Naive thymus-derived CD8-positive, alpha-beta T cell (primary cell): ENCODE measurements at places on chromosomes 16 and 17. TPM values are rescaled to one million over a fixed set of nuclear protein-coding genes. Genes with fewer than 3 reads are reported as not detected.

The PRAC2 gene
- total RNA-seq, result not detected

DNA sequence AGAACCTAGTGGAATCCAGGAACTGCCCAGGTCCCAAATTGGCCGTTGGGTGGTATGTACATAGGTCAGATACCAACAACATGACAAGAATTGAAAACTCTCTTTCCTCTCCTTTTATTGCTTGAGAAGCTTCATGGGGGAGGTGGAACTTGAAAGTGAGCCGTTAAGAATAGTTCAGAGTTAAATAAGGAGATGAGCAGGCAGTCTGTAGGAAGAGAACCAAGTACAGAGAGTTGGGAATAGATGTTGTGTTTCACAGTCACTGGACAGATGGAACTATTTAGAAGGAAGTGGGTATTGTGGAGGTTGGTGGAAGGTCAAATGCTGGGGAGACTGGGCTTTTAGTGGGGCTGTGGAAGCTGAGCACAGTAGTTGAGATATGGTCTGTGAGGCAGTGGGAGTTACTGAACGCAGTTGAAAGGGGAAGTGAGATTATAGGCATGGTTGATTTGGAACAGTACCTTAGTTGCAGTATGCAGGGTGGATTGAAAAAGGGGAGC lies 26.4 kb downstream of the ARHGAP44 start:
- no peak overlapping the region for H3K27ac ChIP-seq
- no peak overlapping the region for H3K4me3 ChIP-seq
- H3K4me1 ChIP-seq, result no peaks in the 10 kb centered on the region
- H3K36me3 ChIP-seq, result no peaks in the 10 kb centered on the region
- H3K27me3 ChIP-seq, result no peaks in the 10 kb centered on the region

DNA sequence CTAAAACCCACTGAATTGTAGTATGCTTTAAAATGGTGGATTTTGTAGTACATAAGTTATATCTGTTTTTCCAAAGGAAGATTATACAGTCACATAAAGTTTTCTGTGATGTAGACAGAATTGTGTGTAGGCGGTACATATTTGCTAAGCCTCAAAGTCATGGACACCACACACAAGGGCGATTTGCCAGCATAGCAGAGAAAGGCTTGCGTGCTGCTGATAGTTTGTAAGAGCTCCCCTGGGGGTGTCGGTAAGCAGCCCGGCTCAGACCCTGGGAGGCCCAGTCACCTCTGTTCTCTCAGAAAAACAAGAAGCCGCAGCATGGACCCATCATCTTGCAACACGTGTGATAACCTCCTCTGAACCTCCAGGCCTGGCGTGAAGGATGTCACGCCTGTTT lies 38.3 kb upstream of the AKTIP start:
- no peak overlapping the region for H3K27ac ChIP-seq
- H3K4me3 ChIP-seq, result no peak overlapping the region
- H3K4me1 ChIP-seq, result peaks cover 8% of the 10 kb centered on the region
- peaks cover 7% of the 10 kb centered on the region for H3K36me3 ChIP-seq
- DNase-seq, result no peak
- peaks cover 10% of the 10 kb centered on the region for H3K27me3 ChIP-seq

The CLEC19A gene
- not detected for total RNA-seq

GRCh38 chr17:68378268-68379176 lies 78.8 kb downstream of the WIPI1 start:
- no peak overlapping the region for H3K4me3 ChIP-seq
- peaks cover 13% of the 10 kb centered on the region for H3K4me1 ChIP-seq
- H3K27me3 ChIP-seq, result no peaks in the 10 kb centered on the region
- peaks cover 2% of the 10 kb centered on the region for H3K36me3 ChIP-seq

The OR2C1 gene
- total RNA-seq, result not detected

The CHAD gene
- not detected for total RNA-seq

DNA sequence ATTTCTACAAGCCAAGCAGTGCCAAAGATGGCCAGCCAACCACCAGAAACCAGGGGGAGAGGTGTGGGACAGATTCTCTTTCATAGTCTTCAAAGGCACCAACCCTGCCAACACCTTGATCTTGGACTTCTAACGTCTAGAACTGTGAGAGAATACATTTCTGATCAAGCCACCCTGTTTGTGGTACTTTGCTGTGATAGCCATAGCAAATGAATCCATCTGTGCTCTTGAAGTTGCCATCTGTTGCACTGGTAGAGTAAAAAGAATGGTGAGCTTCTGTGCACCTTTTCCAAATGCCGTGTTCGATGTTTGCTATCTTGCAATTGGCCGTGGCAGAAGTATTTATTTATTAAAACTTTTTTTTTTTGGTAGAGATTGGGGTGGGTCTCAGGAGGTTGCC lies 16.7 kb upstream of the ADGRG1 start:
- no peaks in the 10 kb centered on the region for H3K27me3 ChIP-seq
- H3K36me3 ChIP-seq, result no peaks in the 10 kb centered on the region
- no peak overlapping the region for H3K27ac ChIP-seq
- H3K4me3 ChIP-seq, result no peak overlapping the region
- no peak for DNase-seq
- H3K4me1 ChIP-seq, result peaks cover 32% of the 10 kb centered on the region

- H3K4me1 ChIP-seq, result no peaks in the 10 kb centered on the region
- no peaks in the 10 kb centered on the region for H3K36me3 ChIP-seq
- no peaks in the 10 kb centered on the region for H3K27me3 ChIP-seq
- H3K27ac ChIP-seq, result no peak overlapping the region
- no peak for DNase-seq
Measured at GRCh38 chr16:27650073-27650701, 100.2 kb downstream of the KATNIP start.

GRCh38 chr16:49739381-49739780 lies 116.5 kb downstream of the ZNF423 start:
- H3K36me3 ChIP-seq, result no peaks in the 10 kb centered on the region
- no peak for DNase-seq

DNA sequence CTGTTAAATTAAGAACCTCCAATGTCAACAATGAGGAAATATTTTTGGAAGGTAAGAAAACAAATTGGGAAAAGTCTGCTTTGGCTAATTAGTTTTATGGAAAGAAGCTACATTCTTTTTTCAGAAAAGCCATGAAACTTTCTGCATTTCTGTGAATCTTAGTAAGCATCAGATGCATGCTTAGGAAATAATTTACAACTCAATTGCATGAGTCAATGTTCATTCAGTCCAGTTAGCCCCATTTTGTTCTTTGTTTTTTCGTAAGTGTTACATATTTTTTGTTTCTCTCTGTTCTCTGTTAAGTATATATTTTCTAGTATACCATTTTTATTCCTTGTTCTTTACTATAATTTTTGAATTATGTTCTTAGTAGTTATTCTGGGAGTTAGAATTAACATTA lies 195.2 kb upstream of the KIF2B start:
- H3K4me3 ChIP-seq, result no peak overlapping the region
- no peaks in the 10 kb centered on the region for H3K4me1 ChIP-seq
- no peak overlapping the region for H3K27ac ChIP-seq
- H3K36me3 ChIP-seq, result no peaks in the 10 kb centered on the region
- H3K27me3 ChIP-seq, result no peaks in the 10 kb centered on the region
- no peak for DNase-seq

DNA sequence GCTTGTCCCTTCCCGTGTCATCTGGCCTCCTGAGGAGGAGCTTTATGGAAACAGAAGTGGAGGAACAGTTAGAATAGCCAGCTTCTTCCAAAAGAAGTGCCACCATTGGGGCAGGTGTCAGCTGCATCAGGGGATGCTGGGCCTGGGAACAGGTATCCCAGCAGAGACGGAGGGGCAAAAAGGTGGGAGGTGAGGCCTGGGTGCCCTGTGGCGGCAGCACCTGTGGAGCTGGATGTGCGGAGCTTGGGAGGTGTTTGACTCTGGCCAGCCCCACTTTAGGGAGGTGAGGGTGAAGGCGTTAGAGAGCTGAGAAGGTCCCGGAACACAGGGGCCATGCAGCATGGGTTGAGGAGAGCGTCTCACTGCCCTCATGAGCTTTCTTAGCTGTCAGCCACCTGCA lies 5.2 kb downstream of the SMCR8 start:
- H3K27ac ChIP-seq, result no peak overlapping the region
- peaks cover 76% of the 10 kb centered on the region for H3K4me1 ChIP-seq
- no peaks in the 10 kb centered on the region for H3K27me3 ChIP-seq
- peak overlapping the region; percentile 63 for H3K4me3 ChIP-seq

DNA sequence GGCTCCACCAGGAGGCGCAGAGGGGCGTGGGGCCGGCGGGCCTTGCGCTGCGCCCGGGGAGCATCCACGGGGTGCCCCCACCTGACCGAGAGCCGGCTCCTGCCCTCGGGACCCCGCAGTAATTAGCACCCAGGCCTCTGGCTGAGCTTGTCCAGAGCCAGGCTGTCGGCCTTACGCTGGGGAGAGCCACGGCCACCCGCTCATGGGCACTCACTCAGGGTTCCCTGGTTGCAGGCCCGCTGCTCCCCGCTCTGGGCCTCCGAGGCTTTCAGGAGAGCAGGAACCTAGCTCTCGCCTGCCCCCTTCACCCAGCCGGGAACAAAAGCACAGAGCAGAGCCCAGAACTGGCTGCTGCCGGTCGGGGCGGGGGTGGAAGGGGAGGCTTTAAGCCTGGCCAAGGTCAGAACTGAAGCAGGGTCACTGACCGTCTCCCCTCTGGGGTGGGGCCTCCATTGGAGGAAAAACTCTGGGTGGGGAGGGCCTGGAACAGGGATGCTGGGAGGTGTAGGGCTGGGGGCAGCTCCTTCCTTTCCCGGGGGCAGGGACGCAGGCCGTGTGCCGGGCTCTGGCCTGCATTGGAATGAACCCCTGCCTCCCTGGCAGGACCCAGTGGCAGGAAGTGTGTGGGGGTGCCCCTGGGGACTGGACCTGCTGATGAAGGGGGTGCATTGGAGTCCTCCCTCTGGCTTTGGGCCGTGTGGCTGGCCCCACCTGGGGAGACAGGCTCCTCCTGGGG lies 12.3 kb downstream of the GLIS2 start:
- peak overlapping the region; percentile 61 for H3K4me3 ChIP-seq
- no peak overlapping the region for H3K27ac ChIP-seq
- no peaks in the 10 kb centered on the region for H3K27me3 ChIP-seq
- H3K4me1 ChIP-seq, result peaks cover 7% of the 10 kb centered on the region

DNA sequence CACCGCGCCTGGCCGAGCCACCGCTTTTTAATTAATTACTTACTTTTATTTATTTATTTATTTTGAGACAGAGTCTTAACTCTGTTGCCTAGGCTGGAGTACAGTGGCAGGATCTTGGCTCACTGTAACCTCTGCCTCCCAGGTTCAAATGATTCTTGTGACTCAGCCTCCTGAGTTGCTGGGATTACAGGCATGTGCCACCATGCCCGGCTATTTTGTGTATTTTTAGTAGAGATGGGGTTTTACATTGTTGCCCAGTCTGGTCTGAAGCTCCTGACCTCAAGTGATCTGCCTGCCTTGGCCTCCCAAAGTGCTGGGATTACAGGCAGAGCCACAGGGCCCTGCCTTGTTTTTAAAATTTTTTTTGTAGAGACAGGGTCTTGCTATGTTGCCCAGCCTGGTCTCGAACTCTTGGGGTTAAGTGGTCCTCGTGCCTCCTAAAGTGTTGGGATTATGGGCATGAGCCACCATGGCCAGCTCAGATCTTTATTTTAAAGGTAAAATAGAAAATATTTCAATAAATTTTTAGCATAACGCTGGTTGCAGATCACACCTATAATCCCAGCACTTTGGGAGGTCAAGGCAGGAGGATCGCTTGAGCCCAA lies 18.3 kb upstream of the NUDT16L1 start:
- peaks cover 13% of the 10 kb centered on the region for H3K4me1 ChIP-seq
- peak overlapping the region; percentile 98 for H3K27ac ChIP-seq
- DNase-seq, result no peak

DNA sequence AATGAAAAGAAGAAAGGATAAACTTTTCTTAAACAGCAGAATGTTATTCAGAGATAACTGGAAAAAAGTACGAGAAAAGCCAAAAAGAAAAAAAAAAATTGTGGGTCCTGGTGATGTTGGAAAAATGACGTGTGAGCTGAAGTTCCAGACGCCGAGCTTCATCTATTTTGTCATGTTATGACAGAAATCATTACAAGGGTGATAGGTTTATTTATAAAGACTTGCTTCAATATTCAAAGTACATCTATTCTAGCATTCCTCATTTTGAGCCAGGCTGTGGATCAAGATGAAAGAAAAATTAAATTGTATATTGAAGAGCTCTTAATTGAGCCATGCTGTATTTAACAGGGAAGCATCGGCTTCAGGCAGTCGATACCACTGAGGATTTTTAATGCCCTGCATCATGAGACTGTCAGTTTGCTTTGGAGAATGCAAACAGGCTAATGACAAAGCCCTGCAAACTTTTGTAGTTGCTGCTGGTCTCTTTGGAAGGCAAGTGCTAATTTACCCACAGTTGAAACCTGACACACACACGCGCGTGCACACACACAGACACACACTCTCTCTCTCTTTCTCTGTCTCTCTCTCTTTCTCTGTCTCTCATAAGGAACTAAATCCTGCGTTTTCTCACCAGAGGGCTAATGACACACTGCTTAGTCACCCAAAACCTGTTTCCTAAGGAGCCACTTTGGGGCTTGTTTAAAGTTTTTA lies 110.7 kb downstream of the WWOX start:
- DNase-seq, result no peak
- H3K4me3 ChIP-seq, result no peak overlapping the region
- no peaks in the 10 kb centered on the region for H3K27me3 ChIP-seq
- no peaks in the 10 kb centered on the region for H3K4me1 ChIP-seq

The TK1 gene
- not detected for total RNA-seq

DNA sequence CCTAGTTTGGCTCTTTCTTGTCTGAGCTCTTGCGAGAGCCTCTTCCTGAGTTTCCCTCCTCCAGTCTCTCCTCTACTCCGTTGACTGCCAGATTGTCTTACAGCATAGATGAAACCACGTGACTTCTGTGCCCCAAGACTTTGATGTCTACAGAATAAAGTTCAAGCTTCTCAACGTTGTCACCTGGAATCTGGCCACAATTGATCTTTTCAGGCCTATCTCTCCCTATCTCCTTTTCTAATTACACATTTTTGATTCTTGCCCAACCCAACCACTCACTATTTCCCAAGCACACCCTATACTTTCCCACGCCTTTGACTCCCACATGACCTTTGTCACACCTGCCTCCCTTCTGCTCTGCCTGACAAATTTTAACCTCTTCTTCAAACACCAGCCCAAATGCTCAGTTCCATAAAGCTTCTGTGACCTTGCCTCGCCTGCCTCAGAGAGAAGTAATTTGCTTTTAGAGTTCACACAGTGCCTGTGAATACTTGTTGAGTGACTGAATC lies 52.4 kb upstream of the PMFBP1 start:
- H3K4me3 ChIP-seq, result no peak overlapping the region
- no peaks in the 10 kb centered on the region for H3K36me3 ChIP-seq
- no peak for DNase-seq
- no peaks in the 10 kb centered on the region for H3K4me1 ChIP-seq
